NCI-H510A treated with DMSO at 0.1 percent for 48 hours (cell line): ENCODE measurements at places on chromosomes 1 and 21.

GRCh38 chr21:36697060-36697850 lies 1.7 kb upstream of the SIM2 start:
- no peak for DNase-seq

DNA sequence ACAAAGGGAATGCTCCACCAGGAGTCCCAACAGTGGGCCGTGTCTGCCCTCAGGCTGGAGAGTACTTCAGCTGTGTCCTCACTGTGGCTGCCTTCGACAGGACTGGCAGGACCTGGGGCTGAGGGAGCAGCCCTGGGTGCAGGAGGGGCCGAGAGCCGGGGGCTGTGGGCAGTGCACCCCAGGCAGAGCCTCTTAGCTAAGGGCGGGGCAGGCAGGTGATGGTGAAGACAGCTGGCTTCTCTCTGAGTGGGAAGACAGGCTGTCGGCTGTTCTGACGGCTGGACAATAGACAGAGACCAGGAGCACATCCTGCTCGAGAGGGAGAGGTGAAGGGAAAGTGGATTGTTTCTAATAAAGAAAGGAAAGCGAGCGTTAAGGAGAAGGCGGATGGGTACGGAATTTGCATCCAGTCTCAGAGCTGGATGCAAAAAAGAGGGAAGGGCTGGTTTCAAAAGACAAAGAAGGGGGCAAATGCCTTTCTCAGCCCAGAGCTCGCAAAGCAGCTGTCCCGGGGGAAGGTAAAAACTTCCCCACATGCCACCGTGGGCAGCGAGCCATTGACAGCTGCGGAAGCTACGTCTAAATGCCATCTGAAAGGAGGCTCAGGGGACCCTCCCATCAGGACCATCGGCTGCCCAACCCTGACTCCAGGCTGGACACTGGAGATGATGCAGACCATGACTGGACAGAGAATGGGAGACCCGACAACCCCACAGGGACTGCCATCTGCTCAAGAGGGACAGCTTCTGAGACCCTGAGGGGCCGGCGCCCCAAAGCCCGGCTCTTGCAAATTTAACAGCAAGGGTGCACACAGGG lies 92.0 kb downstream of the STUM start:
- DNase-seq: peak; percentile 64

DNA sequence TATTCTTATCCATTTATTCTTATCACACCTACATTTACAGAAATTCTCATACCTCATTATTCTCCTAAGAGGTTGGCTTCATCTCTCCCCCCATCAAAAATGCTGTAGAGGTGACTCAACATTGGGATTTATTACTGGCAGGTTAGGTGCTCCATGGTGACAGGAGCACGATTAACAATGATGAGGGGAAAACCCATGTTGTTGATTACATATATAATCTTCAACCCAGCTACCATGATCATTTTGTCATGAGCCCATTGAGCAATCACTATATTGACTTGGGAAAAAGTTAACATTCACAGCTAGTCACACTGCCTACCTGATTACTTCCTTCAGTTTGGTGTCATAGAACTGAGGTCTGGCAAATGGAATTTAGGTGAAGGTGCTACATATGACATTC lies 712.1 kb upstream of the CHRM3 start:
- DNase-seq: no peak

GRCh38 chr1:209086486-209087192 lies 496.9 kb upstream of the CAMK1G start:
- DNase-seq: no peak

GRCh38 chr1:5164158-5164557 lies 509.7 kb downstream of the AJAP1 start:
- DNase-seq: no peak

DNA sequence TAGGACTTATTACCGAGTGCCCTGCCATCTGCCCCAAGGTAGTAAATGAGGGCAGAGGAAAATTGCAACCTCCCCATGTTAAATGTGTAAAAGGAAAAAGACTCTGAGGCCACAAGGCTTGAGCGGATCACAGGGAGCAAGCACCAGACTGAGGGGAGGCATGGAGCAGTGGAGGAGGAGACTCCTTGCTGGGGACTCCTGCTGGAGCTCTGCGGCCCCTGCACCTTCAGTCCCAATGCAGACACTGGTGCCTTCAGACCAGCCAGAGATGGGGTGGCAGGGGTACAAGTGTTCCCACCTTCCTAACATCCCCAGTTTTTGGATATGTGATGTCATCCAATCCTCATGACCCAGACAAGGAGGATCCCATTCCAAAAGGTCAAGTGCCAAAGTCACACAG lies 128.4 kb upstream of the NGF start:
- no peak for DNase-seq

DNA sequence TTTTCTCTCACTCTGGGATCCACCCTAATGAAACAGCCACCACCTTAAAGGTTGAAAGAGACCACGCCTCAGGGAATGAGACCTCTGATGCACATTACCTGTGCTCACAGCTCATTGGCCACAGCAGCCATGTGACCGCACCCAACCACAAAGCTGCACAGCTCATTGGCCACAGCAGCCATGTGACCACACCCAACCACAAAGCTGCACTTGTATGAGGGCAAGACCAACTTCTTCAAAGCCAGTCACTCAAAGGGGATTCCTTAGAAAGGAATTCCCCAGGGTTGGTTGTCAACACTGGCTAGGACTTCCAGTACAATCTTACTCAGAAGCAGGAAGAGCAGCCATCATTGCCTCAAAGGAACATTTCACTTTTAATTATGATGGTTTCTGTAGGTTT lies 43.6 kb upstream of the PDE9A start:
- DNase-seq: no peak

- DNase-seq: no peak
Measured at GRCh38 chr1:220894924-220895256, 15.6 kb downstream of the HLX start.

GRCh38 chr1:181318022-181318857 lies 165.1 kb upstream of the CACNA1E start:
- no peak for DNase-seq

- no peak for DNase-seq
Measured at GRCh38 chr1:245444945-245445344, 290.2 kb downstream of the KIF26B start.

- no peak for DNase-seq
Measured at GRCh38 chr1:165815725-165816124, 11.7 kb upstream of the UCK2 start.

- DNase-seq: no peak
Measured at GRCh38 chr1:11138952-11139351, 39.3 kb upstream of the EXOSC10 start.

GRCh38 chr1:66764994-66765578 lies 12.8 kb downstream of the DYNLT5 start:
- DNase-seq: peak; percentile 76

DNA sequence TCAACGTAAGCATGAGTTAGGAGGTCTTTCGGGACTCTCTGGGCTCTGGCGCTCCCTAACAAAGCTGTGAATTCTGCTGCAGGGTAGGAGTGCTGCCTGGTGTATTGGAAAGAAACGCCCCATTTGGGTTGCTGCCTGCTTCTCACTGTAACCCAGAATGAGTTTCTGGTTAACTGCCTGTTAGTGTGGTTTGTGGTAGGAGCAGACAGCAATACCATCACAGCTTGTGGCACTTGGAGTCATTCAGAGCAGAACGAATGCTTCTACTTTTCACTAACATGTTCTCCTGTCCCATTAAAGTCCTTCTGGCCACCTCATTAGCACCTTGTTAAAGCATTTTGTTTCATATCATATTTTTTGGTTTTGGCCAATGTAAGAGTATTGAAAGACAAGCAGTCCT lies 18.1 kb downstream of the MAP3K7CL start:
- no peak for DNase-seq

GRCh38 chr1:94871031-94871430 lies 50.9 kb downstream of the SLC44A3 start:
- no peak for DNase-seq

DNA sequence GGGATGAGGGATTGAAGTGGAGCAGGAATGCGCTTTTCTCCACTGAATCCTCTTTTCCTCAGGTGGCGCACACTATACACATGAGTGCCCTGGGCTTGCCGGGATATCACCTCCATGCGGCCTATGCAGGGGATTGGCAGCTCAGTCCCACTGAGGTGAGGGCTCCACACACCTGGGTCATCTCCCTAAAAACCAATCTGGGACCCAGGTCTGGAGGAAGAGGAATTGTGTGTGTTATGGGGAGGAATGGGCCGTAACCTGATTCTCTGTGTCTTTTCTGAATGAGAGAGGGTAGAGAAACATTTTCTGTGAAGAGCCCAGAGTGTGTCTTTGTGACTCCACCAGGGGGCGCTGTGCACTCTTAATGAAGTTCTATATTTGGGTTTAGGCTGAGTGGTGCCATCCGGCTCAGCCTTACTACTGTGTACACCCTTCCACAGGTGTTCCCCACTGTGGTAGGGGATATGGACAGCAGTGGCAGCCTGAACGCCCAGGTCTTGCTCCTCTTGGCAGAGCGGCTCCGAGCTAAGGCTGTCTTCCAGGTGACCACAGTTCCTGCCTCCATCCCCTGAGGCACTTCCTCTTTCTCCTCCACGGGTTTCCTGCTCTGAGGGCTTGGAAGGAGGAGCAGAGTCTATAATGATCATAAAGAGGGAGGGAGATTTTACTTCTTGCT lies 1.5 kb downstream of the TOMM40L start:
- DNase-seq: peak; percentile 83

GRCh38 chr1:33295450-33296081 lies 25.3 kb downstream of the A3GALT2 start:
- DNase-seq: peak; percentile 91

- no peak for DNase-seq
Measured at GRCh38 chr1:228058949-228059633, 23.4 kb upstream of the ARF1 start.

- DNase-seq: no peak
Measured at GRCh38 chr1:223231011-223231572, 88.0 kb upstream of the TLR5 start.

- no peak for DNase-seq
Measured at GRCh38 chr1:63264161-63264560, 58.2 kb upstream of the FOXD3 start.

DNA sequence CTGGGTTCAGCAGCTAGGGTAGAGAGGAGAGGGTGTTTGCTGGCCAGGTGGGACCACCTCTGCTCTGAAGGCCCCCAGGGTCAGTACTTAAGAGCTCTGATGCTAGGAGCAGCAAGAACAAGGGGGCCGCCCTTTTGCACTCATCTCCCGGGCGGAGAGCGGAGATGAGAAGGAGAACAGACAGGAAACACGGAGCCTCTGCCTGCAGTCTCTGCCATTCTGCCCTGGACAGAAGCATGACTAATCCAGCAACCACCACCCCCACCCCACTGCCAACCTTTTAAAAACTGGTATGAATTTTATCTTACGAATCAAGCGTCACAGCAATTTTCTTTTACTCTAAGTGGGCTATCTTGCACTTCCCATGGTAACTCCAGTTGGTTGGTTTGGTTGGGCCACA lies 34.5 kb downstream of the PARP1 start:
- DNase-seq: no peak

GRCh38 chr1:202615501-202616354 lies 94.5 kb downstream of the SYT2 start:
- DNase-seq: no peak

GRCh38 chr1:226589008-226589733 lies 40.6 kb downstream of the STUM start:
- DNase-seq: no peak

DNA sequence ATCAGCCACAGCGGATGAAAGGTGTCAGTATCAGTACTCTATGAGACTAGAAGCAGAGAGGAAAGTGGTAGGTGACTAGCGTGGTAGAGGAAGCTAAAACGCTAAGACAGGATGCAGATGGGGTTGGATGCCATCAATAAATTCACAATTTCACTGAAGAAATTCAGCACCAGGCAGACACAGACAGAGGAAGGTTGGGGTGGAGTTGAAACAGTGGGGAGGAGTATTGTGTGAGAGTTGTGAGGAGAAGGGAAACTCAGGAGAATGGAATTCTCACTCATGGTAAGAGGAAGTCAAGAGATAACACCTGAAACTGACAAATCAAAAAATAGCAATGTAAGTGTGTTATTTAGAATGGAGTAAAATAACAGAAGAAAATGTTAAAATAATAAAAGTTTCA lies 208.5 kb upstream of the DAB1 start:
- no peak for DNase-seq

DNA sequence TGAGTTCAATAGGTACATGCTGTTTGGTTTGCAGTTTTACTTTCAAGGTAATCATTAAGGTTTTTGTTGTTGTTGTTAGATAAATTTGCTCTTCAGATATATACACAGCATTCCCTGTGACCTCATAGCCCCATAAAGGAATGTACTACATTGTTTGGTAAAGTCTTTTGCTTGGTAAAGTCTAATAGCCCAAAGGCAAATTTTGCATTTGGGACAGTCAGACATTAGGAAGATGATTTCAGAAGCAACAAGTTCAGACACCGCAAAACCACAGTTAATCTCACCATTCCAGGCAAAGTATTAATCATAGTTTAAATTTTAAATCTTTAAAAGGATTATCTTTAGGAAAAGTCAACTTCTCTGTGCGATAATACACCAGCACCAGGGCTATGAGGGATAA lies 32.6 kb upstream of the PYHIN1 start:
- no peak for DNase-seq

DNA sequence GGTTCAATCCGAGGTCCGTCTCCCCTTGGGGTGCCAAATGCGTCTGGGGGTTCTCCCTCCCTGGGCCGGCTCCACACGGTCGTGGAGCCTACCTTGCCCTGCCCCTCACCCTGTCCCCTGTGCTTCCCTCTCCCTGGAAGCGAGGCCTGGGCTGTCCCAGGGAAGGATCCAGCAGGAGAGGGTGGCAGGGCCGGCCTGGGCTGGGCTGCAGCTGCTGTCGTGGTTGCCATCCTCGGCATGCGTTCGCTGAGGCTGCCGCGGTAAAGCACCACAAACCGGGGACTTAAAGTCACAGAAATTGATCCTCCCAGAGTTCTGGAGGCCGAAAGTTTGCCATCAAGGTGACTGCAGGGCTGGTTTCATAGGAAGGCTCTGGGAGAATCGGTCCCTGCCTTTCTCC lies 123.0 kb upstream of the TMPRSS2 start:
- DNase-seq: no peak

GRCh38 chr1:111593403-111594305 lies 25.9 kb upstream of the RAP1A start:
- DNase-seq: no peak

- no peak for DNase-seq
Measured at GRCh38 chr1:236161230-236161629, 18.9 kb downstream of the GPR137B start.

- no peak for DNase-seq
Measured at GRCh38 chr1:240104672-240105071, 13.0 kb downstream of the FMN2 start.

- DNase-seq: no peak
Measured at GRCh38 chr1:195878478-195878877, 729.8 kb downstream of the KCNT2 start.

DNA sequence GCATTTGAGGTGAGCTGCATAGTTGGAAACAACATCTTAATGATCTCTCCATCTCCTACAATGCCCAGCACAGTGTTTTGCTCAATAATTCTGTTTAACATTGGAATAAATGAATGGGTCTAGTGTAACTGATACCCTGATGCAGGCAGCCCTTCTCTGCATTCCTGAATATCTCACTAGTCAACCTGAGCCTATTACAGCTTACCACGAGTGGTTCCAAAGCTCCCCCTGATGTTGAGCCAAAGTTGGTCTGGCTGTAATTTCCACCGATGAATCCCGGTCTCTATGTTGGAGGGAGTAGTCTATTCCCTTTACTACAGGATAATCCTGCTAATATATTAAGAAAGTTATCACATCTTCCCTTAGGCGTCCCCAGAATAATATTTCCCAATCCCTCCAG lies 63.8 kb downstream of the ZBTB18 start:
- DNase-seq: no peak

GRCh38 chr1:145974721-145975120 lies 10.2 kb downstream of the POLR3GL start:
- DNase-seq: no peak

- peak; percentile 100 for DNase-seq
Measured at GRCh38 chr1:7644961-7645750, 125.9 kb upstream of the VAMP3 start.
